ENCODE measurements at places on chromosomes 6 and 20.

DNA sequence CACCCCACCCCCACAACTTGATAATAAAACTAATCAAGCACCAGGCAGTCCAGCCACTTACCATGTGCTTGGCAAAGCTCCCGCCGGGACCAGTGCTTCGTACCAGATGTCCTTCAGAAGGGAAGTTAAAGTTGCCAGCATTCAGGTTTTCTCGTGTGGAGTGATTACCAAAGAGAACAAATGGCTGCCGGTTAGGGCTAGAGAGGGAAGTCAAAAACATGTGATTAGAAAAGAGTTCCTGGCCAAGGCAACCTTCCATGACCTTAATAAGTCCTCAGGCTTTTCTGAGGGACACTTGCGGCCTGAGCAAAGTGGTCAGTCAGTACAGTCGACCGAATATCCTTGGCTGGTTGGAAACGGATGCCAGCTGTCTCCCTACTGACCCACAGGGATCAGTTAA, 67.0 kb downstream of the DNAAF9 start:
- DNase-seq, result peak; percentile 2

DNA sequence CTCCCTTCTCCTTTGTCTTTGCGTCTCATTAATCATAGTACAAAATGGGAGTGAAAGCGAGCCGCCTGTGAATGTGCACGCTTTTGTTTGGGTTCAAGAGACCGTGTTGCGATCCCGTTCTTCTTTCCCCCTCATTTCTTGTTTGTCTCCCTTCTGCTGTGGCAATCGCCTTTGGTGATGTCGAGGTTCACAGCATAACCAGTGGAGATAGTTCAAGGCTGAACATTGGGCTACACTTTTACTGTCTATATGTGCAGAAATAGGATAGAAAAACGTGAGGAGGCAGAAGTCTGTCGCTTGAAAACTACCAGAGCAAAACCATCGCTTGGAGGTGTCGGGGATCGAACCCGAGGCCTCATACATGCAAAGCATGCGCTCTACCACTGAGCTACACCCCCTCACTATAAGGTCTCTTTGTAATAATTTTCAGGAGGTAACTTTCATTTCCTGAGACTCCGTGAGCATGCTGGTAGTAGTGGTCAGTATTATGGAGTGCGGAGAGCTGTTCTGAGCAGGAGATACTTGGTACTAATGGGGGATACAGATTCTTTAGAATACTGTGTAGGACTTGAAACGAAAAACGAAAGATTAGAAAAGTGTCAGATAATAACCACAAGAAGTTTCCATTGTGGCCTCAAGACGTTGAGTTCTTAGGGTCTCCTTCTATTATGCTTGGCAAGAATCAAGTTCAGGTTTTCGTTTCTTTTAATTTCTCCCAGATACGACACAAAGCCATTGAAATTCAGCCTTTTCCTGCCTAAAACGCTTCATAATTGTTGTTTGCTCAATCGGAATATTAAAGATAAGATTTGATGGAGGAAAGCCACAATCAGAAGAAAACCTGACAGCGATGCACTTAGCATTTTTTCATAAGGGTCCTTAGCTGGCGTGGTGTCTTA, 106.6 kb downstream of the TRIM27 start:
- DNase-seq, result no peak

DNA sequence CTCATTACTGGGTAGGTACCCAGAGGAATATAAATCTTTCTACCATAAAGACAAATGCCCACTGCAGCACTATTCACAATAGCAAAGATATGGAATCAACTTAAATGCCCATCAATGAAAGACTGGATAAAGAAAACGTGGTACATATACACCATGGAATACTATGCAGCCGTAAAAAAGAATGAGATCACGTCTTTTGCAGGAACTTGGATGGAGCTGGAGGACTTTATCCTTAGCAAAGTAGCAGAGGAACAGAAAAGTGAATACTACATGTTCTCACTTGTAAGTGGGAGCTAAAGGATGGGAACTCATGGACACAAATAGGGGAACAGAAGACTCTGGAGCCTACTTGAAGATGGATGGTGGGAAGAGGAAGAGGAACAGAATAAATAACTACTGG, 119.7 kb downstream of the EPHA7 start:
- no peak for DNase-seq

DNA sequence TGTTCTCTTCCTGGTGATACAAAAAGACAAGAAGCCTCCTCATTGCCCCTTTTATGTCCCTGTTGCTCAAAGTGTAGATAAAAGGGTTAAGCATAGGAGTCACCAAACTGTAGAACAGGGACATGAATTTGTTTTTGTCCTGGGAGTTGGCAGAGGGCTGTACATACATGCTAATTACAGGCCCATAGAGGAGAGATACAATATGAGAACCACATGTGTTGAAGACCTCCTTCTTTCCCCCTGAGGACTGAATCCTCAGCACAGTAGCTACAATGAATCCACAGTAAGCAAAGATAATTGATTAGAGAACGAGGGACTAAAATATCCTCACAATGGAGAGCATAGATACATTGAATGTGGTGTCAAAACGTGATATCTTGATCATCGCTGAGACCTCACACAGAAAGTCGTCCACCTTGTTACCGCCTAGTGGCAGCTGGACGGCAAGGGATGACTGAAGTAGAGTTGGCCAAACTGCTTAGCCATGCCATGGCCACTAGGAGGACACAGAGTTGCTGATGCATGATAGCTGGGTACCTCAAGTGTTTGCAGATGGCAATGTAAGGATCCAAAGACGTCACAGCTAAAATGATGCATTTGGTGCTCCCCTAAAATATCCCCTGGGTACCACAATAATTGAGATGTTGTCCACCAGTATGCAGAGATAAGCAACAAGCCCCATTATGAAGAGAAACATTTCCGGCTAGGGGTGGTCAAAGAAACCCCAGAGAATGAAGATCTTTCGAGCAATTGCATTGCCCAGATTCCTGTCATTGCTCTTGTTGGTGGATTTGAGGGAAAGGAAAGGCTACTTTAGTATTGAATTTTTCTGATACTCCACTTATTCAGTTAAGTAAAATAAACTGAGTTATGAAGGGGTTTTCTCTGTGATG, 15.0 kb downstream of the OR2B3 start:
- no peak for DNase-seq

- no peak for DNase-seq
These were observed 67.2 kb upstream of the TRAF3IP2 start for GRCh38 chr6:111672761-111673450.

DNA sequence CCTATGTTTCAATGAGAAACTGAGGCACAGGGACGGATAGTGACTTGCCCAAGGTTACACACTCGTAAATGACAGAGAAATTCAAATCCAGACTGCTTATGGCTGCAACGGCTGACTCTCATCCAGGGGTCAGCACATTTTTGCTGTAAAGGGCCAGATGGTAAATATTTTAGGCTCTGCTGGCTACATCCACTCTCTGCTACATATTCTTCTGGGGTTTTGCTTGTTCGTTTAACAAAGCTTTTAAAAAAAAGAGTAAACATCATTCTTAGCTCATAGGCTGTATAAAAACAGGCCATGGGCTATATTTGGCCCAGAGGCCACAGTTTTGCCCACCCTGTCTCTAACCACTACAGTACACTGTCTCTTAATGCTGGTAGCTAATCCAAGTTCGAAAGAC, 103.4 kb downstream of the PREX1 start:
- DNase-seq, result no peak

DNA sequence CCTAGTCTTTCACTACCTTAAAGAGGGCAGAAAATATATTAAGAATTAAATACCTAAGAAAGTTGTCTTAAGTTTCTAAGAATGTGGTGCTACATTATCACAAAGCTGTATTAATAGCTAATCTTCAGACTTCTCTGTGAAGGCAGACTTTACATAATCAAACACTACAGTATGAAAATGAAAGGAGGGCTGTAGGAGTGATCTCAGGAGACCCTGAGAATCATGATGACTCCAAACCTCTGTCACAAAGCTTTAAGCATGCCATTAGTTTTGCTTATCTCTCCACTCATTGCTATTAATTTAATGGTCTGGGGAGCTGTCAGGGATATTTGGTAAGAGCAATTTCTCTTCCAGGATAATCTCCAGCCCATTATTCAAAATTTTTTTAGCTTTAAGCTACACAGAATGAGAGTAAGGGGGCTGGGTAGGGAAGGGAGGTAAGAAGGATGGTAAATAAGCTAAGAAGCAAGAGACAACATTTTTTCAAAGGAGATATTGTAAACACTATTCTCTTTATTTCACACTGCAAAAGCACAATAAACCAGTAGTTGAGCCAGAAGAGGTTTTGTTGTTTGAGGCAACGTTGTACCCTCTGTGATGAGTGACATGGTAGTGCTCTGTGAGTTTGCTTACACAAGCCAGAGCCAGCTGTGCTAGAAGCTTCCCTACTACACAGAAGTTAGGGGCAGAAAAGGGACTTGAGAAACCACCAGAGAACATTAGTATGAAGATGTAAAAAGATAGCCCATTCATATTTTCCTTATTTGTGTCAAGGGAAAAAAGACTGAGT, 258.8 kb downstream of the GMDS start:
- no peak for DNase-seq

DNA sequence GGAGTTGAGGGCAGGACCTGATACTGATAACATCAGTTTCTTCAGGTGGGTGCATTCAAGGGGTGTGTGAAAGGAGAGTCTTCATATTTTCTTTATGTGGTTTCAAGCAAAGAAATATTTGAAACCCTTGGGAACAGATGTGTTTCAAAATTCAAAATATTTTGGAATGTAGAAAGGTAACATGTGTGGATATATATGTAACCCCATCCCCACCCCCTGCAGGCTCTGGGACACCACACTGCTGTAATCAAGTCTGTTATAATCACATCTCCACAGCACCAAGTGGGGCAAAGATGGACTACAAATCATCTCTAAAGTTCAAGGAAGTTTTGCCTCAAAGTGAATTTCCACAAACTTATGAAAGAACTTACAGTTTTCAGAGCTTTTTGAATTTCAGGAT, 41.1 kb downstream of the CLIC5 start:
- DNase-seq, result no peak

DNA sequence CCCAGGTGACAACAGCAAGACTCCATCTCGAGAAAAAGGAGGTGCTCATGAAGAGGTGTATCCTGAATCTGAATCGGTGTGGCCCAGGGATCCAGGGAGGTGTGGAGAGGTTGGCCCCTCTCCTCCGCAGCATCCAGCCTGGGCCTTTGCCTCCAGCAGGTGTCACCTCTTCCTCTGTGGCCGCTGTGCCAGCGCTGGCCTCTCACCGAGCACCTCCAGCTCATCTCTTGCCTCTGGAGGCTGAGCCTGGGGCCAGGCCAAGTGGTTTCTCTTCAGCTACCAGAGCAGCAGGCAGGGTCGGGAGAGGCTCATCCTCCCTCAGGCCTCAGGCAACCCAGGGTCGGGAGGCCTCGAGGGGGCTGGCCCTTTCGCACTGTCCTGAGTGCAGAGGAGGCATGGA, 1.2 kb upstream of the COL20A1 start:
- no peak for DNase-seq

DNA sequence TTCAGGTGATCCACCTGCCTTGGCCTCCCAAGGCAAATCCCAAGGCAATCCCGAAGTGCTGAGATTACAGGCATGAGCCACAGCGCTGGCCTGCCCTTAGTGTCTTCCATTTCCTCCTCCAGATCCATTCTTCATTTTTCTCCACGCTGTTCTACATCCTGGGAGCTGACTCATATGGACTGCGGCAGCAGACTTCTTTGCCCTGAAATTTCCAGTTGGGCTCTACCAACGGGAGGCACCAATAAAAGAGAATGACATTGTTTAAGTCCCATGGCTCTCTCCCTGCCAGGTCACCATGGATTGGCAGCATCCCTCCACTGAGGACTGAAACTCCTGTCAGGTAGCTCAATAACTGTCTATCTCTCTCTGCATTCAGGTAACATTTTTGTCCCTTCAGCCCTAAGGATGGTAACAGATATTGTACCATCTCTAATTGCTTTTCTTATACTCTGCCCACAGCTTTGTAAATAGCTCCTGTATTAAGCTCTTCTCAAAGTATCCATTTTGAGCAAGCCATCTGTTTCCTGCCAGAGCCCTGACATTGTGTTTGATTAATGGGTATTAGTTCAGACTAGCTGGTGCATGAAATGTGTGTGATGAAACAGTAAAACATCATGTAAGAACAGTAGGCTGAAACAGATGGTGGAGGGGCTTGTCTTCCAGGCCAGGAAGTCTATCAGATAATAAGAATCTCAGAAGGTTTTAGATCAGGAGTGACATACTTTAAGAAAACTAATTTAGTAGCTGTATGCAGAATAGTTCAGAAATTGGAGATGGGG, 3.6 kb downstream of the TBCC start:
- DNase-seq, result no peak

GRCh38 chr20:38034108-38034649, 633 bp downstream of the RPRD1B start:
- no peak for DNase-seq

GRCh38 chr6:36353411-36353915, 16.8 kb upstream of the BNIP5 start:
- no peak for DNase-seq

GRCh38 chr6:112640891-112641290, 293.8 kb downstream of the RFPL4B start:
- no peak for DNase-seq

DNA sequence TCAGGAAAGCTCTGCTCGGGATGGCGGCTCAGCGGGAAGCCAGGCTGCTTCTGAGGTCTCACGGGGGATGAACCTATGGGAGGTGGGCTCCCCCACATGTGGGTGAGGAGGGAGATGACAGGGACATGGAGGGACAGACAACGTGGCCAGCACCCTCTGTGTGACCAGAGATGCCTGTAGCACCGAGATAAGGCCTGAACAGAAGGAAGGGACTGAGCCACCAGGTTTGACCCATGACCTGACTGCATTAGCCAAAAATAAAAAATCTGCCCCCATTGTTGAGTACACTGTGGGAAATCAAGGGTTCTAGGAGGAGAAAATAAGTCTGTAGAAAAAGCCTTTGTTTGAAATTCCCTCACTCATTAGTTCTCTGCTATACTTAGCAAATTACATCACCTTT, 105.7 kb downstream of the RNASET2 start:
- DNase-seq, result no peak

GRCh38 chr6:30800871-30801270, 56.5 kb upstream of the IER3 start:
- DNase-seq, result no peak

GRCh38 chr6:18245079-18245478, 19.3 kb downstream of the DEK start:
- no peak for DNase-seq

GRCh38 chr6:130365166-130366106, at the start of gene TMEM200A:
TMEM200A (plus strand) TSS chr6:130366017; CDS start chr6:130440423, 74,406 bp downstream.
- DNase-seq, result no peak

- peak; percentile 84 for DNase-seq
These were observed 202.8 kb downstream of the DLL1 start for GRCh38 chr6:170087941-170088581.

- DNase-seq, result no peak
These were observed 100.8 kb upstream of the CITED2 start for GRCh38 chr6:139475241-139475640.

- DNase-seq, result no peak
These were observed 103.4 kb upstream of the AHI1 start for GRCh38 chr6:135600931-135601330.

All from CD14-positive monocyte (primary cell).